ENCODE measurements at places on chromosomes 5 and 9. TPM values are rescaled to one million over a fixed set of nuclear protein-coding genes. Genes with fewer than 3 reads are reported as not detected.

RPL37 gene
- total RNA-seq: 1,654 TPM

SPINK4 gene
- not detected for total RNA-seq

HMGXB3 gene
- total RNA-seq: 40.5 TPM

SLU7 gene
- 37.7 TPM for total RNA-seq

SVEP1 gene
- 7.9 TPM for total RNA-seq

MEIKIN gene
- not detected for total RNA-seq

UBE2QL1 gene
- 5.6 TPM for total RNA-seq
